NCI-H748 treated with DMSO at 0.1 percent for 48 hours (cell line): ENCODE measurements at places on chromosomes 13 and 19.

DNA sequence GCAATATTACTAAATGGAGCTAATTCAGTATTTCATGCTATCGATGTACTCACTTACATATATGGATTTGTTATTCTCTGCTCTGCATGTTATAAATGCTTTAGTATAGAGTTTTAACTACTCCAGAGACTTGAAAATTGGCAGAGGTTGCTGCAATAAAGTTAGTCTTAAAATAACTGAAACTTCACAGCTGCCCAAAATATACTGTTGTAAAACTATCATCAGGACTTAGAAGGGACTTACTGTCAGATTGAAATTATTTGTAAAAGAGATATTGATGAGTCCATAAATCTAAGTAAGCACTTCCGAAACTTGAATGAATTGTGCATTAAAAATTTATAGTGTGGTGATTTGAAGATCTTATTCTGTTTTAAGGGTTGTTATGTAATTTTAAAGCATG lies 1178.2 kb upstream of the PCDH20 start:
- no peak for DNase-seq

DNA sequence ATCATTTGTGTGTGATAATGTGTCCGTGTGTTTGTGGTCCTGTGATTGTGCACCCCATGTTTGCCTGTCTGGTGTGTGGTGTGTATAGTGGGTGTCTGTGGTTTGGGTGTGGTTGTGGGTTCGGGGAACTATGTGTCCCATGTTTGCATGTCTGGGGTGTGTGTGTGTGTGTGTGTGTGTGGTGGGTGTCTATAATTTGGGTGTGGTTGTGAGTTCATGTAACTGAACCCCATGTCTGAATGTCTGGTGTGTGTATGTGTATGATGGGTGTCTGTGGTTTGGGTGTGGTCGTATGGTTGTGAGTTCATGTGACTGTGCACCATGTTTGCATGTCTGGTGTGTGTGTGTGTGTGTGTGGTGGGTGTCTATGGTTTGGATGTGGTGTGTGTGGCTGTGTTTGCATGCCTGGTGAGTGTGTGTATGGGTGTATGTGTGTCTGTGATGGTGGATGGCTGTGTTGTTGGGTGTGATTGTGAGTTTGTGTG lies 11.1 kb upstream of the NFIX start:
- DNase-seq, result no peak

GRCh38 chr13:106526738-106527444 lies 8.6 kb downstream of the EFNB2 start:
- DNase-seq, result no peak

DNA sequence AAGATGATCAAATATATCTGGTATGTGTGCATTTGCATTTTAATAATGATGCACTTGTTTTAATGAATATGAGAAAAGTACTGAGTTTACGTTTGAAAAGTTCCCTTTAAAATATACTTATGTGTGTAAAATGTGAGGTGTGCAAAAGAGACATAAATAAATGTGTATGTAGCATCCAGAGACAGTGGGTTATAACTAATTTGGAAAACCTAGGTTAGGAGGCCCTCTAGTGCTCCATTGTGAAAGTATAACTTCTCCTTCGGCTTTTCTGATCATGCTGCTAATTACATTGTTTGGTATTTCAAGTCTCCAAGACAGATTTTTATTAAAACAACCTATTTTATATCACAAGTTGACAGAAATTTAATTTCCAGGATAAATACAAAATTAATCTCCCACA lies 30.1 kb downstream of the SCEL start:
- DNase-seq, result peak; percentile 37

- DNase-seq, result no peak
These were observed 109.0 kb upstream of the SOX1 start for GRCh38 chr13:111957913-111958450.

- no peak for DNase-seq
These were observed 21.2 kb upstream of the MCF2L start for GRCh38 chr13:112947796-112948195.

GRCh38 chr13:50826035-50826434 lies 17.5 kb downstream of the DLEU7 start:
- DNase-seq, result no peak

- no peak for DNase-seq
These were observed 12.8 kb downstream of the SPPL2B start for GRCh38 chr19:2341244-2341751.

- DNase-seq, result no peak
These were observed 1487.0 kb upstream of the SLC10A2 start for GRCh38 chr13:104553186-104553585.

DNA sequence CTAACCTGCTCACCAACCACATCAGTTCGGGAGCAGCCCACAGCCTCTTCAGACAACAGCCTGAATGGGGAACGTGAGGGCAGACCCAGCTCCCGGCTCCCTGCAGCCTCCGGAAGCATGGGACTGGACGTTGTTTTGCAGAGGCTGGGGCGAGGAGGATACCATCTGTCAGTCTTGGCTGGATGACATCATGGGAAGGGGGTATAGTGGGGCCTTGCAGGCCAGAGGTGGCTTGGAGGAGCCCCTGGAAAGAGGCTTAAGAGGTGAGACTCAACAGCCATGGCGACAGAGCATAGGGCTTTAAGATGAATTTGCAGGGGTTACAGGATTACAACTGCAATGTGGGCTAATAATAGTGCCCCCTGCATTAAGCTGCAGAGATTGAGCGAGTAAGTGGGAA lies 1.5 kb downstream of the FXYD3 start:
- no peak for DNase-seq

- DNase-seq, result no peak
These were observed 412.5 kb upstream of the PCDH9 start for GRCh38 chr13:67642657-67643056.

GRCh38 chr19:2663920-2664571 lies 38.4 kb downstream of the GNG7 start:
- DNase-seq, result no peak

DNA sequence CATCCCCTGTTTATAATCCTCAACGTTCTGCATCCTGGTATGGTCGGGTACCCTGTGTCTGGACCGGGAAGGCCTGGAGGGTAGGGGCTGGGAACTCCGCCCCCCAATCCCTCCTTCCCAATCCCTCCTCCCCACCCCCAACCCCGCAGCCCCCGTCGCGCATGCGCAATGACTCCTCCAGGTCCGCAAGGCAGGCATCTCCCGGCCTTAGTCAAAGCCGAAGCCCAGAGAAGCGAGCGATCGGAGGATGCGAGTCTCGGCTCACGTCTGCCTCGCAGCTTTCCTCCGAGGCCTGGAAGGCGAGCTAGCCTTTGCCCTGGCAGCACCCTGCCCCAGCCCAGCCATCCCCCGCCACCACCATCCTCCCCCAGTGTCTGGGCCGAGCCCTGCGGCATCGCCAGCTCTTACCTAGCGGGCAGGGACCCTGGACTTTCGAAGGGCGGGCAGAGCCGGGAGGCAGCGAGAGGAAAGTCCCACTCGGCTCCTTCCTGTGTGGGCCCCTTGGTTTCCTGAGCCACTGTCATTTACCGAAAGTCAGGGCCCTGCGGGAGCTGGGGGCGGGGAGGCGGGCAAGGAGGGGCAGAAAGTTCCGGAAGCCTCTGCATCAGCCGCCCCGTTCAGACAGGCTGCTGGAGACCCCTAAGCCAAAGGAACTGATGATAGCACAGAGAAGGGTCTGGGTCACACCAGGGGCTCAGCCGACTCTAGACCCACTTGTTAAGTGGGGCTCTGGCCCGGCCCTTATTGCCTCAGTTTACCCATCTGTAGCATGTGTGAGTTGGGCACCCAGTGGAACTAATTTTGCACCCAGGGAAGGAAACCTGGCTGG lies at the start of gene JAK3:
Gene JAK3 (minus strand): TSS at position 445 of the 829 bp plus-strand sequence. CDS start 3,565 bp downstream, outside the sequence.
- no peak for DNase-seq

DNA sequence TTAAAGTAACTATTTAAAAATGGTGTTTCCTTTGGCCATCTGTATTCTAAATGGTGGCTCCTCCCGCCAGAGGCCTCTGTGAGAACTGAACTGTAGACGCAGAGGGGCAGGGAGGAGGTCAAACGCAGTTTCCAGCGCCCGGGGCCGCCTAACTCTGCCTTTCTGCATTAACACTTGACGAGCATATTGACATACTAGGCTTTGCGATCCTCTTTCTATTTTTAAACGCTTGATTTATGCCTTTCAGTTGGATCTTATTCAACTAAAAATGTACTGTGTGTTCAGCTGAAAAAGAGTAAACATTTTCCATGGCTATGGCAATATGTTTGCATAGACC lies 74.7 kb downstream of the SPACA7 start:
- DNase-seq, result peak; percentile 88

DNA sequence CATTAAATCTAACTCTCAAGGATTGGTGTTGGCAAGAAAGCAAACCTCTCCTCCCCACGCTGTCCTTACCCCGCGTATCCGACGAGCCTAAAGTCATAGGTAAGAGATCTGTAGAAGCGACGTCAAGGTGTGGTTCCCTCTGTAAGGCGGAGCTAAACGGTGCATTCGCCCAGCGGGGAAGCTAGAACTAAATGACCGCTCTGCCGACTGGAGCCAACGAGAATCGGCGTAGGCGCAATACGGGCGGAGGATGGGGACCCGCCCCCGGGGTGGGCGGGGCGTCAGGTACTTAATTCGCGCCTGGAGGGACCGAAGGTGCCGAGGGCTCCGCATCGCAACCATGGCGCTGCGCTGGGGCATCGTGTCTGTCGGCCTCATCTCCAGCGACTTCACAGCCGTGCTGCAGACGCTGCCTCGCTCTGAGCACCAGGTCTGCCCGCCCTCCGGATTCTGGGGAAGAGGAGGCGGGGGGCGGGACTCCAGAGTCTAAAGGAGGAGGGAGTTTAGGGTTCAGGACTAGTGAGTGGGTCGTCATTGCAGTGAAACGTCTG lies at the start of gene DHDH:
Gene DHDH (plus strand): TSS at position 318 of the 551 bp plus-strand sequence. CDS start 23 bp downstream, at position 341.
- DNase-seq, result peak; percentile 98

- no peak for DNase-seq
These were observed 34.2 kb downstream of the RXFP2 start for GRCh38 chr13:31773538-31773937.

DNA sequence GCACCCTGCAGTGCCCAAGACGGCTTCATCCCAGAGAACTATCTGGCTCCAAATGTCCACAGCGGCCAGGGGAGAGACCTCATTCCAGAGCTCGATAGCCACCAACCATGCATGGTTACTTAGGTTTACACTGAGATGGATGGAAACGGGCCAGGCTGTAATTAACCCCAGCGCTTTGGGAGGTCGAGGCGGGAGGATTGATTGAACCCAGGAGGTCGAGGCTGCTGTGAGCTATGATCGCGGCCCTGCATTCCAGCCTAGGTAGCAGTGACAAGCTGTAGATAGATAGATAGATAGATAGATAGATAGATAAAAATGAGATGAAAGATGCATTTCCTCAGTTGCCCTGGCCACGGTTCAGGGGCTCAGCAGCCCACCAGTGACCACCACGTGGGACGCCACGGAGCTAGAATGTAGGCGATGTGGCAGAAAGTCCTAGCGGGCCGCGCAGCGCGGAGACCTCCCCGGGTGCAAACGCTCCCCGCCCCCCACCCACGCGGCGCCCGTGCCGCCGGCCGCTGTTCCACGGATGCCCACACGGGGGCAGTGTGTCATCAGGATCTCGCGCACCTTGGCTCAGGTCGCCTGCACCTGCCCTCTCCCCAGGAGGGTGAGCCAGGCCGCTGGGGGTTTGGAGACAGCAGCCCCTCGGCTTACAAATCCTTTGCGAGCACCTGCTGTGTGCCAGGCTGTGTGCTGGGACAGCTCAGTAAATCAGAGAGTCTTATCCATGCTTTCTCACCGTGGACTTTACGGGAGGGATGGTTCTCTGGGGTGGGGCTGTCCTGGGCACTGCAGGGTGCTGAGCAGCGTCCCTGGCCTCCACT lies 13.5 kb upstream of the TLE5 start:
- DNase-seq, result no peak

DNA sequence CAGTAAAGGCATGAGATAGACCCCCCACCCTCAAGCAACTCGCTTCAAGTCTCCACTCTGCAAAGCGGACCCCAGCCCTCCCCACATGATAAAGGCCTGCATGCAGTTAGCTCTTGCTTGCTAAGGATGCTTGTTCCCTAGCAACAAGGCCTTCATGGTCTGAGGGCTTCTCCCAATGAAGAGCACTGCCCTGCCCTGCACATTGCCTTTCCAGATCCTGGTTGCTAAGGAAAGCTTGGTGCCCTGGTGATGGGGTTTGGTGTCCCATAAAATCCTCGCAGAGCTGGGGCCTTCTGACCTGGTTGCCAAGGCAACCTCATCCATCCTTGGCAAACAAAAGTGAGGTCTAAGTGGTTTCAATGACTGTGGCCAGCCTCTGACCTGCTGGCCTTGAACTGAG lies 6.0 kb downstream of the DBP start:
- DNase-seq, result no peak

- no peak for DNase-seq
These were observed 465.1 kb upstream of the PCDH20 start for GRCh38 chr13:61880578-61881283.

DNA sequence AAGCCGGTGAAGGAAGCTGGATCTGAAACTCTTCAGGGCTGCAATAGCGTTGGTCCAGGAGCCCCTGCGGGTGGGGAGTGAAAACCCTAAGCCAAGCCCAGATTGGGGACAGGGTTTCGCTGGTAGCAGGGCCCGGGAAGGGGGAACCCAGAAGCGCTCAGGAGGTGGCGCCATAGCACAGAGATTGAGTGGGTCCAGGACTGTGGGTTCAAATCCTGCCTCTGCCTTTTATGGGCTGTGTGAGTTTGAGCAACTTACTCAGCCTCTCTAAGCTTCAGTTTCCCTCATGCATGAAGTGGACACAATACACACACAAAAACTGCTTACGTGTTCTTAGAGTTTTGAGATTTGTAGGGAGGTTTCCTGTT lies 8.3 kb upstream of the SYCN start:
- no peak for DNase-seq

- no peak for DNase-seq
These were observed 15.2 kb upstream of the MYO1F start for GRCh38 chr19:8592231-8593009.

DNA sequence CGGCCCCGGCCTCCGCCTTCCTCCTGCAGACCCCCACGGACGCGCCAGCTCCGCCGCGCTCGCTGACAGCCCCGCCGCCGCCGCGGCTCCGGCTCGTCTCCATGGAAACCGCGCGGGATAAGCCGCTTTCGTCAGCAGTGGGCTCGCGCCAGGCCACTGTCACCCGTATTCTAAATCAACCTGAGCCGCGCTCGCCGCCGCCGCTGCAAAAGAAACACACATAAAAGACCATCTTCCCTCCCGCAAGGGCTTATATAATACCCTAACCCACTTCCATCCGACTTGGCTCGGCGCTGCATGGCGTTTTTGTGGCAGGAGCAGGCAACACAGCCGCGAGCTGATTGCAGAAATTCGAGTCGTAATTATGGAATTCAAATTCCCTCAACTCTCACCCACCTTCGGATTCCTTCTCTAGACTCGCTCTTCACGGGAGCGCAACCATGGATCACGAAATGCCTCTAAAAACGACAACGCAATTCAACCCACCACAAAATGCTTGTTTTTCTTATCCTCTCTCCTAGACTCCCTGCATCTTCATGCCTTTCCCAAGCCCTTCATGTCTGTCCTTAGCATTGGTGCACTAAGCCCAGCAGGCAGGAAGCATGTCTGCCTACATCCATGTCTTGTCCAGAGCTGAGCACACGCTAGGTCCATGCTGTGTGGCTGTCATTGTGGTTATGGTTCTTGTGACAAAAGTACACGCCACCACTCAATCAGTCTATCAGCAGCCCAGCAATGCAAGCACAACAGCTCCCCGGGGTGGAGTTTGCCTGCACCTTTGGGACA lies at the start of gene AMER2:
Gene AMER2 (minus strand): TSS at position 772 of the 786 bp plus-strand sequence. CDS start 669 bp downstream, at position 103.
- DNase-seq, result peak; percentile 83

DNA sequence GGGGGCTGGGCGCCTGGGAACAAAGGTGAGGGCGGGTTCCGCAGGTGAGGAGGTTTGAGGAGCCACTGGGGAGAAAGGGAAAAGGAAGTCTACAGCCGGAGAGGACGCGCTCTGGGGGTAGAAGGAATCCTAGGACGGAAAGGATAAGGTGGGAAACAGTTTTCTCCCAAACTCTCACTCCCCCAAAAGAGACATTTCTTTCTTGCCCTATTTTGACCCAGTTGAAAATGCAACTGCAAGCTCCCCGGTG lies 651 bp upstream of the POLR1D start:
- peak; percentile 94 for DNase-seq

- no peak for DNase-seq
These were observed 1518.2 kb upstream of the PCDH20 start for GRCh38 chr13:62933809-62934208.
